Activated CD4-positive, alpha-beta T cell treated with anti-CD3 and anti-CD28 coated beads, Interleukin-2, amount 10 ng/mL, durations not matched to agents 7 days and 5 days (primary cell): ENCODE measurements at places on chromosomes 13 and 19. TPM values are rescaled to one million over a fixed set of nuclear protein-coding genes. Genes with fewer than 3 reads are reported as not detected.

DNA sequence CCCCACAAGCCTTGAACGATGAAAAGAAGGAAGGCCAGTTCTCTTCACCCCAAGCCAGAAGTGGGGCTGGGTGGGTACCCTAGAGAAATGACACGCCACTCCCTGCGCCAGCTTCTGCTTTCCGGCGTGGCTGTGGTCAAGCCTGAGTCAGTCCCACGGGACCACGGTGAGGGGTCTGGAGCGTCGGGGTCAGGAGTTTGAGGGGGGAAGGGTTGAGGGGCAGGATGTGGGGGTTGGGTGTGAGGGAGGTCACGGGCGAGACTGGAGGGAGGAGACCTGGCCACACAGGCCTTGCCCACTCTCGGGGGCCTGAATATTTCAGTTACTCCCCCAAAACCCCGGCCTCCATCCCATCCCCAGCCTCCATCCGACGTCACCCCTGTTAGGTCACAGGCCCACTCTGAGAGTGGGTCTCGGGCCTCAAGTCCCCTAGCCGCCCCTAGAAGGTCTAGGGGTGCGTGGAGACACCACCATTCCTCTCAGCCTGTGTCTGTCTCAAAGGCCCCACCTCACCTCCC lies 500 bp upstream of the IFI30 start:
- H3K36me3 ChIP-seq, result peaks cover 22% of the 10 kb centered on the region
- no peak for DNase-seq
- H3K4me3 ChIP-seq, result peak overlapping the region; percentile 88
- no peaks in the 10 kb centered on the region for H3K27me3 ChIP-seq
- peaks cover 31% of the 10 kb centered on the region for H3K4me1 ChIP-seq
- H3K27ac ChIP-seq, result peak overlapping the region; percentile 86

DNA sequence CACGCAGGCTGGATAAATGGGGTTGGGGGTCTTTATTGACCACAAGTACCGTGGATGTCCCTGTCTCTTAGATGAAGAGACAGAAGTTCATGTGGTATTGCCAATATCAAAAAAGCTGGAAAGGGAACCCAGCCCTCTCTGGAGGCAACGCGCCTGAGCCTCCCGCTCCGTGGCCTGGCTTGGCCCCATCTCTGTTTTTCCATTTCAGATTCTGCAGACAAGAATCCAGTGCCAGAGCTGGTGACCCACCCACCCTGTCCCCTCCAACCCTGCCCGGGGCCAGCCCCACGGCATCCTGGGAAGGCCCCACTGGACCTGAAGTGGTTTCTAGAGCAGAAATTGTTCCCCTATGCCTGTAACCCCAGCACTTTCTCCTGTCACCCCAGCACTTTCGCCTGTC lies 57.7 kb downstream of the PTPRS start:
- no peak overlapping the region for H3K27ac ChIP-seq
- H3K4me3 ChIP-seq, result no peak overlapping the region
- no peaks in the 10 kb centered on the region for H3K27me3 ChIP-seq
- H3K36me3 ChIP-seq, result no peaks in the 10 kb centered on the region
- no peaks in the 10 kb centered on the region for H3K4me1 ChIP-seq

GRCh38 chr19:5492635-5493409 lies 37.6 kb downstream of the ZNRF4 start:
- H3K4me3 ChIP-seq, result no peak overlapping the region
- H3K27me3 ChIP-seq, result peaks cover 18% of the 10 kb centered on the region
- H3K36me3 ChIP-seq, result no peaks in the 10 kb centered on the region
- DNase-seq, result no peak
- H3K4me1 ChIP-seq, result no peaks in the 10 kb centered on the region
- no peak overlapping the region for H3K27ac ChIP-seq

DNA sequence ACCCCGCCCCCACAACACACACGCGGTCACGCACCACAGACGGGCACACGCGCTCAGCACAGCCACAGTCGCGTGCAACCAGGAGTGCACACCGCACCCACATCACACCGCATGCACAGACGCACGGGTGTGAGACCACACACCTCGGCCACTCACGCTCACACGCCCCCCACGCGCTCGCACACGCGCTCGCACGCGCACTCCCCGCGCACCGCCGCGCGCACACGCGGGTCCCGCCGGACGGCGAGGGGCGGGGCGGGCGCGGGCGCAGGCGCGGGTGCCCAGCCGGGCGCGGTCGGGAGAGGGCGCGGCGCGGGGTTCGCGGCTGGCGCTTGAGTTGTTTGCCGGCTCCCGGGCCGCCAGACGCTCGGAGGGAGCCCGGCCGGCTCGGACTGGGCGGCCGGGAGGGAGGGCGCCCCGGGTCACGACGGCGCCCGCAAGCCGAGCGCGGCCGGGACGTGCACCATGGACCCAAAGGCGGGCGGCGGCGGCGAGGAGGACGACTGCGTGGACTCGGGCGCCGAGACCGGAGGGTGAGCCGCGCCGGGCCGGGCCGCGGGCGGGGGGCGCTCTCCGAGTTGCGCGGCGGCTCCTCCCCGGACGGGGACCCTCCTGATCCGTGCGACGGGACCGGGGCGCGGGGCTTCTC lies at the start of gene FAM124A:
TSS of gene FAM124A (plus strand) at position 362 of the 649 bp plus-strand sequence. CDS start at position 466, 104 bp downstream.
- H3K27me3 ChIP-seq, result peaks cover 61% of the 10 kb centered on the region
- DNase-seq, result peak; percentile 34
- H3K36me3 ChIP-seq, result no peaks in the 10 kb centered on the region
- H3K4me3 ChIP-seq, result peak within 1 kb of the TSS; percentile 69

LGALS7 gene
- not detected for total RNA-seq

ERICH4 gene
- not detected for total RNA-seq
